ENCODE measurements at places on chromosomes 16 and 17.

- DNase-seq: no peak
These were observed 135.5 kb downstream of the ABCC1 start for GRCh38 chr16:16084874-16085273.

- no peak for DNase-seq
These were observed 61.4 kb upstream of the IRX3 start for GRCh38 chr16:54347961-54348360.

- DNase-seq: peak; percentile 48
These were observed 14.4 kb upstream of the ALDH3A1 start for GRCh38 chr17:19762515-19762961.

DNA sequence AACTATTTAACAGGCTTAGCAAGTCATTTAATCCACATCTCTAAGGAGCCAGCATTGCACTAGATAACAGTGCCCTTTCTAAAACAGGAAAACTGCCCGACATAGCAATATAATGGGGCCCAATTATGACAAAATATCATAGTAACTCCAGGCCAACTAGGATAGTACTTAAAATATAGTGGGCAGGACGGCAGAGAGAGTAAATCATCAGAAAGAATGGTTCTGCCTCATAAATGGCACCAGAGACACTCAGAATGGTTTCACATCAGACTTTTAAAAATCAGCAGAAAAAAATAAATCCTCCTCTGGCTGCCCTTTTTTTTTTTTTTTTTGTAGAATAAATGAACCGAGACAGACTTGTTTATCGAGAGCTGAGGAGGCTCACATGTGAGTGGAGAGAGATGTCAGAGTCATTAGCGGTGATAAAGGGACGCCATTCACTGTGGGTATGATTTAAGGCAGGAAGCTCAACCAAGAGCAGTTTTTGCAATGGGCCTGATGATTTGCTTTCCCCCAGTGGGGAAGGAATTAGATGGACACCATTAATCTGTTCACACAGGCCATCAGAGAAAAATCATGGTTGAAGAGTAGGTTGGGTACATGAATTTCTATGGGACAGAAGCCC lies 62.6 kb downstream of the CPPED1 start:
- DNase-seq: no peak

GRCh38 chr17:63634816-63635215 lies 12.6 kb downstream of the MAP3K3 start:
- DNase-seq: no peak

GRCh38 chr17:13508896-13509295 lies 92.8 kb downstream of the HS3ST3A1 start:
- no peak for DNase-seq

- no peak for DNase-seq
These were observed 92.5 kb downstream of the ASIC2 start for GRCh38 chr17:33200587-33200986.

GRCh38 chr17:18004345-18004744 lies 31.7 kb downstream of the DRC3 start:
- DNase-seq: no peak

- DNase-seq: no peak
These were observed 139.1 kb upstream of the GSE1 start for GRCh38 chr16:85473909-85474620.

- DNase-seq: no peak
These were observed 4.3 kb upstream of the CCL7 start for GRCh38 chr17:34265711-34266110.

DNA sequence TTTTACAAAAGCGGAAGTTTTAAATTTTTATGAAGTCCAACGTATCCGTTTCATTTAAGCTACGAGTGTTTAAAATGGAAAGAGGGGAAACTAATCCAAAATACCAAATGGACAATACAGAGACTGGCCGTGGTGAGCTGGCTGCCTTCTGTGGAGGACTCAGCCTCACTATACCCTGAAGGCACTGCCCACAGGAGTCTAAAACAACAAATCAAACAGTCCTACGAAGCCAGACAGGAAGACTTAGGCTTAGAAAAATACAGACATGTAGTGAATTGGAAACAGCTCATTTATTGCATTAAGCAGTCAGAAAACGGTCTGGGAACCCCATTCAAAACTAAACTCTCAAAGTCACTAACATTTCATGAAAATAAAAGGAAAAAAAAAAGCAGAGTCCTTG lies 75.1 kb downstream of the CYTH1 start:
- no peak for DNase-seq

GRCh38 chr17:40090237-40091119 lies 9.9 kb downstream of the NR1D1 start:
- no peak for DNase-seq

DNA sequence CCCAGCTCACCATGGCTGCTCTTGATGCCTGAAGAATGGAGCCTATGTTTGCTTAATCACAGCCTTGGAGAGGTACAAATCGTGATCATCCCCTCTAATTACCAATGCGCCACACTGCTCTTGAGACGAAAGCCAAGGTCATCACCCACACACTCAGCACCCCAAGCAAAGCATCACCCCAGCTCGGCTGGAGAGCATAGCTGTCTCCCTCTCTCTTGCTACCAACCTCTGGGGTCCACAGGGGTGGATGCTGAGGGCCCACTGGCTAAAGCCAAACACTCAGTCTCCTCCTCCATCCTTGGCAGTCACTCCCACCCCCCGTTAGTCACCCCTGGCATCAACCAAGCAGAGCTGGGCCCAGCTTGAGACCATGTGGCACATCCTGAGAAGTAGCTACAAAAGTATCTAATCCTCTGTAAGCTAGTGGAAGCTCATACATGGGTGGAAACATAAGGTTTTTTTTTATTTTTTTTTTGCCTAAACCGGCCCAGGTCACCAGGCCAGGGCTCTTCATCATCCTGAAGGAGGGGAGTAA lies 44.8 kb downstream of the PIMREG start:
- no peak for DNase-seq

DNA sequence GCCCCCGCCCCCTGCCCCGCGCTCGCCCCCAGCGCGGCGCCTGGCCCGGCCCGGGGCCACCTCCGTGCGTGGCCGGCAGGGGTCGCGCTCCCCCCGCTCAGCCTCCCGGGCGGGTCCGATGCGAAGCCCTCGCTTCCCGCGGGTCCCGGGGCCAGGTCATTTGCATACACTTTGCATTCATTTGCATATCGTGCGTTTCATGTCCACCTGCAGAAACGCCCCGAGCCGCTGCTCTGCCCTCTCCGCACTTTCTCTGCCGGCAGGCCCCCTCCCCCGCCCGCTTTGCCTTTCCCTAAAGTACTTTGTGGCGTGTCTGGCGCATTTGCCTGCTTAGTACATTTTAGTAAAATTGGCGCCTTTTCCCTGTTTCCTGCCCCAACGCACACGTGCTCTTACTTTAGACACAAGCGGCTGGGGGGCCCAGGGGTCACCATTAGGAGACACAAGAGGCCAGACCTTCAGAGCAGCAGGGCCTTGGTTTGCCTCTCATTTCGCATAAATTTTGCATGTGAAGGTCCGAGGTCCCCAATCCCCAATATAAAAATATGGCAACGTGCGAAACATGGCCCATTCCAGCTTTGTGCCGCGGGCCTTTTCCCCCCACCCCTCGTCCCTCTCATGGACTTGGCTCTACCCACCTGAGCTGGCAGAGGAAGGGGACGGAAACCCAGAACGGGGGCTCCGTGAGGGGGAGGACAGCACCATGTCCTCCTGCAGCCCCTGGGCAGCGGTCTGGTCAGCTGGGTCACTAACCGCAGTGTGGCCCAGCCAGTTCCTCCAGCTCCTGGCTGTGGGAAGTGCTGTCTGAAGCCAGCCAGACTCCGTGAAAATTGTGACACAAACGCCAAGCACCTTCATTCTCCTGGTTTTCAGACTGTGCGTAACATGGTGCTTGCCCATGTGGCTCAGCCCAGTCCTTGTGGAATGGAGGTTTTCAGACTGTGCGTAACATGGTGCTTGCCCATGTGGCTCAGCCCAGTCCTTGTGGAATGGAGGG lies 34.8 kb downstream of the CBFA2T3 start:
- peak; percentile 18 for DNase-seq

- no peak for DNase-seq
These were observed 22.7 kb downstream of the TBX4 start for GRCh38 chr17:61474934-61475333.

DNA sequence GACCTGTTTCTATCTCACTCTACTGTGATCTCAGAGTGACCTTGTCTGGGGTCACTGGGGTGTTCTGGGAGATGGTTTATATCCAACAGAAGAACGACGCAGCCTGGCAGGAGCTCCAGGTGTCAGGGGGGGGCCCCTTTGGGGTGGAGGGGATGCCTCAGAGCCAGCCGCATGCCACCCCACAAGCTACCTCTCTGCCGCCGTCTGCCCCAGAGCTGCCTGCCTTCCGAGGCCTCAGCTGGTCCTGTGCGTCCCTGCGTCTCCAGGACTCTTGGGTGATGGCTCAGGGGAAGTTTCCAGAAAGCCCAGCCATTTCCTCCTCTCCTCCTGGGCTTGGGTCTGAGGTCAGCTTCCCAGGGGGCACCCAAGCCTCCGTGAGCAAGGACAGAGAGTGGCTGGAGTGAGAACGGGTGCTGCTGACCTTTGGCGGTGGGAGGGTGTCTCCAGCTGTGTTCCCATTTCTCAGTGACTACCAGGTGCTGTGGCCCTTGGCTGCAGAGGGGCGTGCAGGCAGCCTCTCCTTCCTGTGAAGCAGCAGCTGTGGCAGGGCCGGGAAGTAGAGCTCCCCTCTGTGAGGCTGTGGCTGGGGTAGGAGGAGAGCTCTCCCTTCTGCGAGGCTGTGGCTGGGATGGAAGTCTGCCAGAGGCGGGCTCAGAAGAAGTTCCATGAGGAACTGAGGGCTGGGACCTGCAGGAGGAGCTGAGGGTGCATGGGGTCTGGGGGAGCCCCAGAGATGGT lies 19.8 kb downstream of the JPH3 start:
- DNase-seq: no peak

GRCh38 chr16:64445649-64446048 lies 676.2 kb downstream of the CDH11 start:
- DNase-seq: no peak

GRCh38 chr16:1877804-1878203 lies 5.8 kb upstream of the MEIOB start:
- DNase-seq: no peak

DNA sequence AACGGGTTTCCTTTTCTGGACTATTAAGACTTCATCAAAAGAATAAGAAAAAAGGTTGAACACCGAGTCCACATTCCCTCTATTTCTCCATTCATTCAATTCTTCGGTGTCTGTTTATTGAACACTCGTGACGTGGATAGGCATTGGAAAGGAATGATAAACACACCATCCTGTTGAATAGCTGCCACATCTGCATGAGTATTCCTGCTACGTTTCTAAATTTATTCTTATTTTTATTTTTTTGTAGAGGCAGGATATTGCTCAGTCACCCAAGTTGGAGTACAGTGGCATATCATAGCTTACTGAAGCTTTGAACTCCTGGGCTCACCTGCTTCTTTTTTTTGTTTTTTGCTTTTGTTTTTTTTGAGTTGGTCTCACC lies 80.8 kb upstream of the CIBAR2 start:
- no peak for DNase-seq

DNA sequence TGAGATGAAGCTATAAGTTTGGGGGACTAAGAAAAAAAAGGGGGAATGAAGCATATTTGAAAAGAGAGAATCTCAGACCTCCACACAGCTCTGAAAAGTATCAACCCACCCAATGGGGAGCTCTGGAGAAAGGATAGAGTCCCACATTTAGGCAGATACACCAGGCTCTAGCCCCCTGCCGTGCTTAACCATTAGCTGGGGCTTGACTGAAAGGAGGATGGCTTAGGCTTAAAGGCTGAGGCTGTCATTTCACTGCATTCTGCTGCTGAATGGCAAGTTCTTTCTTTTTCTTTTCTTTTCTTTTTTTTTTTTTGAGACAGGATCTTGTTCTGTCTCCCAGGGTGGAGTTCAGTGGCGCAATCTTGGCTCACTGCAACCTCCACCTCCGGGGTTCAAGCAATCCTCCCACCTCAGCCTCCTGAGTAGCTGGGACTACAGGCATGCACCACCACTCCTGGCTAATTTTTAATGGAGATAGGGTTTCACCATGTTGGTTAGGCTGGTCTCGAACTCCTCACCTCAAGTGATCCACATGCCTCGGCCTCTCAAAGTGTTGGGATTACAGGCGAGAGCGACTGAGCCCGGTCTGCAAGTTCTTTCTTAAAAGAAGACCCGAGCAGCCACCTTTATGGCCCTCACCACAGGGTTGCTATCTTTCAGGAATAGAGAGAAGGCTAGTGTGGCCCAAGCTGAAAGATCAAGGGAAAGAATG lies 9.0 kb upstream of the MMP2 start:
- no peak for DNase-seq

- no peak for DNase-seq
These were observed 440.6 kb downstream of the CDH8 start for GRCh38 chr16:61595605-61596004.

DNA sequence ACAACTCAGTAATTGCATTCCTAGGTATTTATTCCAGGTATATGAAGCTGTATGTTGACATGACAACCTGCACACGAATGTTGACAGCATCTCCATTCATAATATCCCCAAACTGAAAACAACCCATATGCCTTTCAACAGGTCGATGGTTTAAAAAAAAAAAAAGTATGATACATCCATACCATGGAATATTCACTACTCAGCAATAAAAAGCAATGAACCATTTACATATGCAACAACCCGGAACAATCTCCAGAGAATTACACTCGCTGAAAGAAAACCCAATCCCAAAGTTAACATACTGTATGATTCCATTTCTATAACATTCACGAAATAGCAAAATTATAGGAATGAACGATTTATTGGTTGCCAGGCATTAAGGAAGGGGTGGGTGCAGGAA lies 53.3 kb upstream of the DNAH9 start:
- DNase-seq: no peak

DNA sequence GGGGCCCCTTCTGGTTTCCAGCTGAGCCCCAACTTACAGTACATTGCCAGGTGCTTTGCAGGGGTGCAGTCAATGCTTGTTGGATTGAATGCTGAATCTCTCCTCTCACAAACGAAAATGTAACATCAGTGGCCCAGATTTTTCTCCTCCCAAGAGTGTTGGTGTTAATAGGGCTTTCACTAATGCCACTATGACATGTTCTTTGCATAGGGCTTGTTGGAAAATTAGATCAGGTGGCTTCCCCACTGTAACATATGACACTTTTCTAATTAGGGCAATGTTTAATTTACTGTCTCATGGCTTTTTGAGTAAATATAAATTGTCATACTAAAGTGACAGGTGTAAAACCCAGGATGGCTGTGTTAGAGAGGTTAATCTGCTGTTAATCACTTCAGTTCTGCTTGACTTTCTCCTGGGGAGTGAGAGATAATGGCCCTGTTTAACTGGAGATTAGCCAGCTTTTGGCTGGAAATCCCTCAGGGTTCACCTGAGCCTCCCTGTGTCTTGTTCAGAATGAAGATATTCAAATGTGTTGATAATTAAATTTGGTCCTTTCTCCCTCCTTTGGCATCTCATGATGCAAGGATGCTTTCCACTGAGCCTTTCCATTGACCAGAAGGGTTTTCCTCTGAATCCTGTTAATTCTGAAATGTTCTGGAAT lies 502.3 kb downstream of the RBFOX1 start:
- DNase-seq: no peak

- DNase-seq: no peak
These were observed 327.9 kb downstream of the SLC39A11 start for GRCh38 chr17:72764632-72765041.

GRCh38 chr17:75849279-75849646 lies 5.1 kb upstream of the UNC13D start:
- DNase-seq: no peak

- no peak for DNase-seq
These were observed 5.9 kb downstream of the ANKFN1 start for GRCh38 chr17:56158915-56159825.

GRCh38 chr17:43570518-43570928 lies 24.4 kb upstream of the ETV4 start:
- DNase-seq: no peak

GRCh38 chr16:3097266-3097665 lies 1.8 kb downstream of the ZSCAN10 start:
- no peak for DNase-seq

- no peak for DNase-seq
These were observed 207.7 kb upstream of the SDK2 start for GRCh38 chr17:73851921-73852320.
